ENCODE measurements at places on chromosomes 5 and 9. TPM values are rescaled to one million over a fixed set of nuclear protein-coding genes. Genes with fewer than 3 reads are reported as not detected.
A peak's percentile ranks its signal among the peaks of the same experiment; 100 is the strongest.

The KCTD16 gene
- total RNA-seq = not detected

- DNase-seq = no peak
Observed at GRCh38 chr5:6565492-6565891, 67.4 kb downstream of the NSUN2 start.

DNA sequence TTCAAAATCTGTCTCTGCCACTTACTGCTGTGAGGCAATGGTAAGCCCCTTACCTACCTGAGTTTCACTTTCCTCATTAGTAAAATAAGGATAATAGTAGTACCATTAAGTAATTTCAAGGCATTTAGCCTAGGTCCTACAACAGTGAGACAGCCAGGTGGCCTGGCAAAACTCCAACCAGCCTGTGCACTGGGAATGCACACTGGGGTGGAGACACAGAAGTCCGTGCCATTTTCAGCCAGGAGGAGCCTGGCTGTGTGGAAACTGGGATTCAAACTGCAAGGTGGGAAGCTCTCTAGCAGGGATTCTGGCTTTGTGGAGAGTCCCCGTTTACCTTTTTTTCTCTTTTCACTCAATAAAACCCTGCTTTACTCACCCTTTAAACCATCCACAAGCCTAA, 630.4 kb downstream of the PRELID2 start:
- DNase-seq = no peak

DNA sequence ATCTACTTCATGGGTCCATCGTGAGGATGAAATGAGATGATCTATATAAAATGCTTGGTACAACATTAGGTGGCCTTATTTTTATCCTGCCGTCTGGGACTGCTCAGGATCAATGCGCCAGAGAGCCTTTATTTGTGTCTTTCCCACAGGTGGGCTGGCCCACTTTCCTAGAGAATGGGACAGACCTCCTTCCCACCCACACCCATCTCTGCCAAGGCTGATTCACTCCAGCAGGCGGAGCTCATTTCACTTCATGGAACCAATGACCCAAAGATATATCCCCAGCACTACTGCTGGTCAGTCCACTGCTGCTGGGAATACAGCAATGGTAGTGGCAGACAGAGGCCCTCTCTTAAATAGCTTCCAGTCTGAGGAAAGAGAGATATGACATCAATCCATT, 35.7 kb downstream of the TGFBI start:
- DNase-seq = no peak

The GARNL3 gene
- total RNA-seq = 1.5 TPM

The ANKRD18B gene
- 3.5 TPM for total RNA-seq

GRCh38 chr5:10455277-10455670, 13.6 kb downstream of the ROPN1L start:
- DNase-seq = no peak

The UBE2B gene
- total RNA-seq = 98.9 TPM

The AQP7 gene
- not detected for total RNA-seq

DNA sequence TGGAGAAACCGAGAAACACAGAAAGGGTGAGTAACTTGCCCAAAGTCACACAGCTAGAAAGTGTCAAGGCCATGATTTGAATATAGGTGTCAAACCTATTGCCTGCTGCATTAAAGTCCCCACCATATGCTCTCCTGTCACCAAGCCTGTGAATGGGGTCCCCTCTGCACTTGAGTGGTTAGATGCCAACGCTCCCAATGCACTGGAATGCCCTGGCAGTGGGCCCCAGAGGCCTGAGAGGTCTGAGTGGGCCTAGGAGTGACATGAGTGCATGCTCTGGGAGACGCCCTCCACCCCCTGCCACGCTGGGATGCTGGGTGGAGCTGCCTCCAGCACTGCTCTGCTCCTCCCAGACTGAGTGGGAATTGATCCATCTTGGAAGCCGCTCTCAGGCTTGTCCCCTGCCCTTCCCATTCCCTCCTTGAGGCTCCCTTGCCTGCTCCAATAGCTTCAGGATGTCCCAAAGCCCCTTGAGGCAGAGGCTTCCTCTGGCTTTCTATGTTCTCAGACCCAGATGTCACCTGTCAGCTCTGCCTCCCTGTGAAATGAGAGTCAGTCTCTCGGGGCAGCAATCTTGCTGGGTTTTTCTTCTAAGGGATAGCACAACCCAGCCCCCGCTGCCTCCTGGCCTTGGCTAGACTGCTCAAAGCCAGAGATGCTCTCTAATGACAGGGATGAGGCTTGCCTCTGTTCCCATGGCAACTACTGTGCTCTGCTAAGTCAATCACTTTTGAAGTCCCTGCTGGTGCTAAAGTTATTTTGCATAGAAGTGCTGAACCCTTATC, 6.6 kb upstream of the ARSI start:
- no peak for DNase-seq

- peak; percentile 51 for DNase-seq
Observed at GRCh38 chr9:137305060-137305797, 3.2 kb upstream of the NRARP start.

- no peak for DNase-seq
Observed at GRCh38 chr9:124442826-124443225, 7.4 kb upstream of the ADGRD2 start.

- DNase-seq = no peak
Observed at GRCh38 chr5:151140686-151141459, 16.7 kb downstream of the ANXA6 start.

GRCh38 chr5:78591972-78592700, 56.4 kb downstream of the LHFPL2 start:
- DNase-seq = no peak

DNA sequence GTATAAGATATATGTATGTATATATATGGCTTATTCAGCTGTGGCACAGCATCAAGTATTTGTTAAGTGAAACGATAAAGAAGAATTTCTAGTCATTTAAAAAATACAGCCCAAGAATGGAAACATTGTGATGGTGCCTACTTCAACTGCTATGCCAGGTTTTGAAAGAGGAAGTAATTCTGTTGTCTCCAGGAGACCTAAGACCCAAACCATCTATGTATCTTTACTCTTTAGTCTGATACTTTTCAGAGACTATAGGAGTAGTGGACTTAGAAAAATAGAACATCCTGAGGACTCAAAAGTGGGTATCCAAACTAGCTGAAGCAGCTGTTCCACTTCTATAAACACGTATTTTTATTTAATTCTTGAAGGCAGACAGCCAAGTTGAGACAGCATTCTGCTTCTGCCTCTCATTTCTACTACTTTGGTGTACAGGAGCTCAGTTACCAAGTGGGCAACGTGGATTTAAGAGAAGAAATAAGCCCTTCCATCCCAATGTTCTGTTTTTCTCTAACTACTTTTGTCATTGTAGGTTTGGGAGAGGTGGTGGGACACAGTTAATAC, 110.7 kb downstream of the RPS23 start:
- DNase-seq = no peak

The ANKRD31 gene
- total RNA-seq = 0.36 TPM

- no peak for DNase-seq
Observed at GRCh38 chr9:133473743-133474142, 5.2 kb downstream of the SLC2A6 start.

DNA sequence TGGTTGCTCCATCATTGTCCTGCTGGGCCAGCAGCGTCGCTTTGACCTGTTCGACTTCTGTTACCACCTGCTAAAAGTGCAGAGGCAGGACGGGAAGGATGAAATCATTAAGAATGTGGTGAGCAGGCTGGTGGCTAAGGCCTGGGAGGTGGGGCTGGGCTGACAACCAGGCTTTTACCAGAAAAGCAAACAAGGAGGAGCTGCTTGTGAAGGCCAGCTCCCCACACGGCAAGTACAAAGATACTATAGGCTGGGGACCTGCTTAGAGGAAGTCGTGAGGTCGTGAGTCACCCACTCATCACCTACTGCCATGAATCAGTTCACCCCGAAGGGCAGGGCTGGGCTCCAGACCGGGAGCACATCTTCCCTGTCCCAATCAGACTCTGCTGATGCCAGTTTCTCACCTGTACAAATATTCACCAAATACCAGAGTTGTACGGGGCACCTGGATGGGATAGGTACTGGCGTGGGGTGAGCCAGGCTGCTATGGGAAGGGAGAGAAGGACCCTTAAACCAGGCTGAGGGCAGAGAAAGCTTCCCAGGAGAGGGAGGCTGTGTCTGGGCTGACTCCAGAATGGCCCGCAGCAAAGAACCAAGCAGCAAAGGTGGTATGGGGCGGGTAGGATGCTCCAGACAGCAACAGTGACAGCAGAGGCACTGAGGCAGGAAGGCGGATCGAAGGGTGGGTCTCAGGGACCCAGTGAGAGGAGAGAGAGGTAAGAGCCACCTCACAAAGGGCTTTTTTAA, 69.3 kb upstream of the NIPAL4 start:
- peak; percentile 47 for DNase-seq

GRCh38 chr9:126844085-126844484, 16.4 kb upstream of the ZBTB34 start:
- no peak for DNase-seq

All from activated T-helper 1 cell treated with anti-CD3 and anti-CD28 coated beads, Interleukin-12 subunit alpha, Interleukin-12 subunit beta, Interleukin-2, Interleukin-4 antibody, amounts not matched to agents 30 ng/mL and 10 ng/mL and 1 ng/mL, durations not matched to agents 14 hours and 24 hours and 36 hours (primary cell).